Calu3 (cell line): ENCODE measurements at places on chromosomes 1 and 21. TPM values are rescaled to one million over a fixed set of nuclear protein-coding genes. Genes with fewer than 3 reads are reported as not detected.

- no peak for DNase-seq
Observed at GRCh38 chr21:44533891-44534627, 5.9 kb downstream of the KRTAP10-1 start.

- no peak for DNase-seq
Observed at GRCh38 chr1:154476791-154477190, 25.2 kb upstream of the TDRD10 start.

The UBE2G2 gene
- total RNA-seq, result 61.7 and 70.8 TPM in 2 replicates

DNA sequence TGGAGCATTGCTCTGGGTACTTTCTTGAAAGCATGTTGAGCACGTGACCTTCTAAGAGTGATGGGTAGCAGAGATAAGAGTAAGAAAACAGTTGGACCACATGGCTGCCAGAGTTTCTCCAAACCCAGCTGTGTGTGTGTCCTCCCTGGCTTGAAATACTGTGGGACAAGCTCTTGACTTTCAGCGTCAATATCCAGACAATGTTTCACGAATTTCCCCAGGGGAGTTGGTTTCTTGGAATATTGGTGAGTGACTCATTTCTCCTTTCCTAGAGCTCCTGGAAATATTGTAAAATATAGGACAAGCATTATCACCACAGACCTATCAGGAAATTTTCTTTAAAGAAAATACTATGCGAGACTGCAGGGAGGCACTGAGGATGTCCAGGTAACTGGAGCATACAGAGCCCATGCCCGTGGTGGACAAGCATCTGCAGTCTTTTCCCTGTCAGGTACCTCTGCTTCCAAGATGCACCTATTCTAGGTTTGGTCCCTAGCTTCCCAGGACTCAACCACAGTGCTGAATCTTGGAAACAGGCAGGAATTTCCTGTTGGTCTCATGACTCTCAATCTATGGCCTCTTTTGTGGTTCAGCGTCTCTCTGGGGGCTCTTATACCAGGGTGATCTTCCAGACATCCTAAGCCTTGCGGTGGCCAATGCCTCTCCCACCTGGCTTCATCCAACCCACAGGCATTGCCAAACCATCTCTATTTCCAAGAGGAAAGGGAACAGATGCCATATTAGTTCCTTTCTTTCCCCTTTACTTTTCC is 67.4 kb downstream of the KCNJ6 start:
- no peak for DNase-seq

DNA sequence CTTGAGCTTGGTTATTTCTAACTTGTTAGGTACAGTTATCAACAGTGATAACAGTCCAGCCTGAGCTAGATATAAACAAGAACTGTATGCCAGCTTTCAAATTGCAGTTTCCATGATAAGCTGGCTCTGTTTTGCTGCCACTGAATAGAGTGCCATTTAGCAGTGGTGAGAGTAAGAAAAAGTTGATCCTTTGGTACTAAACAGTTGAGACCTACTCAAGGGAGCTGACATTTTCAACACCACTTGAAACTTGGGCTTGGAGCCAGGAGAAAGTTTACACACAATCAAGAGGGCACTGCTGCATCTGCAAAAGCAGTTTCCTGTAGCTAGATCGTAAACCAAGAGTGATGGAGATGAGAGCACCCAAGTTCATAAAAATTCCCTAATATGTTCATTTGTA is 131.3 kb downstream of the RGS7 start:
- DNase-seq, result no peak

GRCh38 chr1:213054733-213055591 is 3.9 kb downstream of the RPS6KC1 start:
- no peak for DNase-seq

DNA sequence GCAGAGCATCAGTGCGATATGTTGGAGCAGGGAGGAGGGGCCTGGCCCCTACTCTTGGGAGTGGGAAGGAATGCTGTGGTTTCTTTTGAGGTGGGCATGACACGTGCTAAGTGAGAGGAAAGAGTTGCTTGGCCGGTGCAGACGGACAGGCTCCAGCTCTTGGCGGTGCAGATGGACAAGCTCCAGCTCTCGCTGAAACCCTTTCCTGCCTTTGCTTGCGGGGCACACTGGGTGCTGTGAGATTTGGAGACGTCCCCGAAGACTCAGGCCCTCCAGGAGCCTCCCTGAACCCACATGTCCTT is 15.9 kb downstream of the PDXK start:
- no peak for DNase-seq

GRCh38 chr21:46041183-46041582 is 56.7 kb upstream of the COL6A2 start:
- DNase-seq, result no peak

The PTGER3 gene
- 0.09 and 0.10 TPM in 2 replicates for total RNA-seq

- no peak for DNase-seq
Observed at GRCh38 chr1:96771847-96772246, 50.3 kb downstream of the PTBP2 start.

DNA sequence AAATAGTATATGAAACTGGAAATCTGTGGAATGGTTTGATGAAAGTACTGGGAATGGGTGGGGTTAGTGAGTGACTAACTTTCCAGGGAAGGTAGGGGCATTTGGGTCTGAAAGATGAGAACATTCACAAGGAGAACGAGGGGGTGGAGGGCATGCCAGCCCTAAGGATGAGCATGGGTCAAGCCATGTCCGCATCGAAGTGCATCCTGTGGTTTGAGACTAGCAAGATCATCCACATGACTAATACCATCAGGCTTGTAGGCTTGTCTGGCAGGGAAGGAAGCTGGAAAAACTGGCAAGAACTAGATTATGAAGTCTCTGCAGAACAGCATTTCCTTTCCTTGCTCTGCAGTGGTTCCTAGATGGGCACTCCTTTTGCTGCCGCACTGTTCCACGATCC is 70.4 kb upstream of the UBE2U start:
- no peak for DNase-seq

GRCh38 chr1:212966616-212967015 is 16.3 kb downstream of the VASH2 start:
- no peak for DNase-seq

The TMEM52 gene
- 0.64 and 1.1 TPM in 2 replicates for total RNA-seq

The KIAA0040 gene
- total RNA-seq, result 24.3 and 33.4 TPM in 2 replicates

- DNase-seq, result no peak
Observed at GRCh38 chr21:44687671-44688070, 5.7 kb upstream of the KRTAP12-1 start.

The TXNIP gene
- total RNA-seq, result 18.5 and 27.3 TPM in 2 replicates

The SFN gene
- total RNA-seq, result 74.5 and 103 TPM in 2 replicates

GRCh38 chr1:31564606-31564989 is 11.7 kb upstream of the TINAGL1 start:
- no peak for DNase-seq

- DNase-seq, result no peak
Observed at GRCh38 chr1:184677344-184677743, 77.3 kb downstream of the EDEM3 start.

The FNDC5 gene
- 0.15 TPM in 1 of 2 replicates, not detected in the other for total RNA-seq

DNA sequence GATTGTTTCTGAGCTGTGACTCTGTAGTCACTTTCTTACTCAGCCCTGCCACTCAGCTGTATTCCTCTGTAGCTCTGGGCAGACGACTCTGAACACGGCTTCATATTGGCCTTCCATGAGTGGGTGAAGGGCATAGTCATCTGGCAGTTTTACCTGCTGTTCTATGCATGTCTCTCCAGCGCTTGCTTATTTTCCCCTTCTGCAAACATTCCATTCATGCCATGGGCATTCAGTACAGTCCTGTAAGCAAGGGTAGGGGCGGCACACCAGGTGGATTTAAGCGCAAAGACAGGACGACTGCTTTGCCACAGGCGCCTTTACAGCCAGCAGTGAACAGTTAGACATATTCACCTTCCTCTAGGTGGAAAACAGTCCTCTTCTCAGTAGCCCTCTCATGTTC is 4.4 kb upstream of the WDR26 start:
- no peak for DNase-seq

DNA sequence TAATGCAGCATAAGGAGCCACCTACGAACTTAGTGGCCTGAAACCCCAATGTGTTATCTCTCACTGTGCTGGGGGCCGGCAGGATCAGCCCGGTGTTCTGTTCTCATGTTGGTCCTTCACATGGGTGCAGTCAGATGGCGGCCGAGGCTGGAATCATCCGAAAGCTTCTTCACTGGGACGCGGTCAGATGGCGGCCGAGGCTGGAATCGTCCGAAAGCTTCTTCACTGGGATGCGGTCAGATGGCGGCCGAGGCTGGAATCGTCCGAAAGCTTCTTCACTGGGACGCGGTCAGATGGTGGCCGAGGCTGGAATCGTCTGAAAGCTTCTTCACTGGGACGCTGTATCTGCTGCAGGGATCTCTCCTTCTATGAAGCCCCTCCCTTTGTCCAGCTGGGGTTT is 12.6 kb upstream of the PCBP3 start:
- DNase-seq, result no peak

The HES3 gene
- total RNA-seq, result not detected in 2 replicates

The PIK3R3 gene
- total RNA-seq, result 17.4 and 21.4 TPM in 2 replicates

The SOD1 gene
- total RNA-seq, result 223 and 227 TPM in 2 replicates

The OR2G3 gene
- total RNA-seq, result not detected in 2 replicates

DNA sequence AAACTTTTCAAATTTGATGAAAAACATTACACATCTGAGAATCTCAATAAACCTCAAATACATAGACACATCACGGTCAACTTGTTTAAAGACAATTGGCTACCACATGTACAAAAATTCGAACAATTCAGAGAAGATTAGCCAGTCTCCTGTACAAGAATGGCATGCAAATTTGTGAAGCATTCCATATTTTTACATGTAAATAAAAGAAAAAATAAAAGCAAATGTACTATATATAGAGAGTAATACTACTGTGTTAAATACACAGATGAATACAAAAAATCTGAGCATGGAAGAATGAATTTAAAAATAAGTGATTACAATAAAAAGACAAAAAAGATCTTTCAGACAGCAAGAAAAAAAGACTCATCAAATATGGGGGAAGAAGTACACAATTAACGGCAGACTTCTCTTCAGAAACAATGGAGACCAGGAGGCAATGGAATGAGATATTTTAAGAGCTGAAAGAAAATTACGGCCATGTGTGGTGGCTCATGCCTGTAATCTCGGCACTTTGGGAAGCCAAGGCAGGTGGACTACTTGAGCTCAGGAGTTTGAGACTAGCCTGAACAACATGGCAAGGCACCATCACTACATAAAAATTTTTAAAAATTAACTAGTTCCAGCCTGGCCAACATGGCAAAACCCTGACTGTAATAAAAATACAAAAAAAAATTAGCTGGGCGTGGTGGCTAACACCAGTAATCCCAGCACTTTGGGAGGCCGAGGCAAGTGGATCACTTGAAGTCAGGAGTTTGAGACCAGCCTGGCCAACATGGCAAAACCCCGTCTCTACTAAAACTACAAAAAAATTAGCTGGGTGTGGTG is 23.2 kb downstream of the HAX1 start:
- no peak for DNase-seq

DNA sequence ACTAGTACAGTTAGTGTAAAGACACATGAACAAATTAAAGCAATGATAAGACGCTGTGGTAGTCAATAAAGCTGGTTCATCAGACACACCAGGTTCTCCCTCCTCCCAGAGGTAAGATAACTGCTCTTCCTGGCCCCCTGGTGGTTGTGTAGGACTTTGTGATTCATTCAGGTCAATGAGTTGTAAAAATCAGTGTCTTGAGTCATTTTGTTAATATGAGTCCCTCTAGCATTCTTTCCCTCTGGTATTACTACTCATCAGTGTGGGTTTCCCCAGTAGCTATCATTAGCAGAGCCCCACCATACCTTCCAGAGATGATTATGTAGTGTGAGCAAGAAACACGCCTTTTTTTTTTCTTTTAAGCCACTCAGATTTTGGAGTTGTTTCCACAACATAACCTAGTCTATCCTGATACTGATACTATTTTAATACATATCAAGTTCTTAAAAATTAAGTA is 3.6 kb upstream of the SETDB1 start:
- peak; percentile 85 for DNase-seq

GRCh38 chr1:60960891-60961461 is 121.4 kb upstream of the NFIA start:
- no peak for DNase-seq

DNA sequence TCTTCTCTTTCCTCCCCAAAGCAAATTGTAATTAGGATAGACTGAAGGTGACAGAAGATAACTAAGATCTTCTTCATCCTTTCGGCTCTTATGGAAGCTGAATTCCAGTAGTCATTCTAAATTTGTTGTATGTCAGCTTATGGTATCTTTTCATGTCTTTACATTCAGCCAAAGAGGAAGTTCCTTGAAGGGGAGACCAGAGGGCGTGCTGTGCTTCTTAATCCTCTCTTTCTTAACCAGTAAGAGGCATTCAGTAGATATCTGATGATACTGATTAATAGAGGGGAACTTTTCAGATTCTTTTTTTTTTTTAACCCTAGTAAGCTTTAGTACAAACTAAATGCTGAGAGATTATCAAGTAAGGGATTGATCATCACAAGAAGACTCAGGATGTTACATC is 102.3 kb downstream of the OSBPL9 start:
- DNase-seq, result no peak

DNA sequence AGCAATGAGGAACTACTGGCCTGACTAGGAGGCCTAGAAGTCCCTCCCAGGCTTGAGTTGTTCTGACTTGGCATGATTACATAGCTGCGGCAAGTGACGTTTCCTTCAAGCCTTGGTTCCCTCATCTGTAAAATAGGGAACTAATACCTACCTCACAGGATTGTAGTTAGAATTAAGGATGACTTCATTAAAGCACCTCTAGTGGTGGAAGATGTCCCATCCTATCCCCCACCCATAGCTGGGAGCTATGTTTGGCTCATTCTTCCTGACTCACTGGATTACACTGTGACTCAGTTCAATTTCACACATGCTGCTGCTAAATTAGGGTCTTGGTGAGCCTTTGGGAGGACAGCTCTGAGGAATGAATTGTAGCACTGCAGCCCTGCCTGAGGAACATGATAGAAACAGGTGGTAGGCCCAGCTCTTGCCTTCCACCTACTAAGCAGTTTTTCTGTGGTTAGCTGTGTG is 6.0 kb upstream of the SHISA4 start:
- no peak for DNase-seq
